ENCODE measurements at places on chromosomes 13 and 19. TPM values are rescaled to one million over a fixed set of nuclear protein-coding genes. Genes with fewer than 3 reads are reported as not detected.

Gene GPALPP1
- total RNA-seq: 17.8 TPM

Gene IZUMO1
- not detected for total RNA-seq

GRCh38 chr19:54317108-54317964, 4.4 kb upstream of the LILRA5 start:
- no peak for DNase-seq

DNA sequence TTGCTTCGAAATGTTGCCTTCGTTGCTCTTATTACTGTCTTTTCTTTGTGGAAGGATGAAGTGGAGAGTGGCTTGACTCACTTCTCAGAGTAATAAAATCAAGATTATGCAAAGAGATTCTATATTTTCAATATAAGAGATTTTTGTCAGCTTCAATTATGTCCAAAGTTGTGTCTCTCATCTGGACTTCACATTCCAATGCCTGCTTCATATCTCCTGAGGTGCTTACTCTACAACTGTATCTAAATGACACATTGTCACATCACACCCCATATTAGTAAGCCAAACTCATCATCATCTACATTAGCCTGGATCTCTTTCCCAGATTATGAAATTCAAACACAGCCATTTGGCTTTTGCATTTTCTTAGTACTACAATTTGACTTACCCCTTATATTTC, 409.4 kb downstream of the DACH1 start:
- no peak for DNase-seq

- no peak for DNase-seq
Observed at GRCh38 chr13:34577051-34577450, 365.0 kb upstream of the NBEA start.

Gene HIF3A
- total RNA-seq: not detected

Gene ZNF837
- total RNA-seq: 1.3 TPM

GRCh38 chr13:109427148-109427547, 359.2 kb downstream of the IRS2 start:
- DNase-seq: no peak

DNA sequence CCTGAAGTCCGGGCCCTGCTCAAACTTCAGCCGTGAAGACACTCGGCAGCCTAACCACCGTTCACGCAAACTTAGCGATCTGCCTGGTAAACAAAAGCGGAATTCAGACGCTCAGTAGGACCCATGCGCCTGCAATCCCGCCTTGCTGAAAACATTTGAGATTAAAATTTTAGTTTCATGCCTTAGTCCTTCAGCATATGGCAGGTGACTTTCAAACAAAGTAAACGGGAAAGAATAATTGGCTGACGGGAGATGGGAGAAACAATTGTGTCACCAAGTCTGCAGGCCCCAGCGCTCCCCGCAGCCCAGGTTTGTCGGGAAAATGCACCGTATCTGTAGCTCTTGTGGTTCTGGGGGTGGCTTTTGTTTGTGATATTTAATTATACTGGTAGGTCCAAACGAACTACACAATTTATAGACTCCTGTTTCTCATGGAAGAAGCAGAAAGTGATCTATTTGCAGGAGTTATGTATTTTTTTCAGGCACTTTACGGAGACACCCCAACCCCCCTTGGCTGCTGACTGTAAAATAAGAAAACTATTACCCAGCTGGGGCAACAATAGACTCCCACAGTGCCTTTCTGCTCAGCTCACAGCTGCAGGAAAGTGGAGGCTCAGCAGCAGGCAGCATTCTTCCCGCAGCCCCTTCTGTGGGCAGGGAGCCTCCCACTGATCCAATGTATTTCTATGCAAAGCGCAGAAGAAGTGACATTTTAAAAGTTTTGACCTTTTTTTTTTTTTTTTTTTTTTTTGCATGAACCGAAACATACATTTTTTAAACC, 94.8 kb downstream of the SOX1 start:
- no peak for DNase-seq

DNA sequence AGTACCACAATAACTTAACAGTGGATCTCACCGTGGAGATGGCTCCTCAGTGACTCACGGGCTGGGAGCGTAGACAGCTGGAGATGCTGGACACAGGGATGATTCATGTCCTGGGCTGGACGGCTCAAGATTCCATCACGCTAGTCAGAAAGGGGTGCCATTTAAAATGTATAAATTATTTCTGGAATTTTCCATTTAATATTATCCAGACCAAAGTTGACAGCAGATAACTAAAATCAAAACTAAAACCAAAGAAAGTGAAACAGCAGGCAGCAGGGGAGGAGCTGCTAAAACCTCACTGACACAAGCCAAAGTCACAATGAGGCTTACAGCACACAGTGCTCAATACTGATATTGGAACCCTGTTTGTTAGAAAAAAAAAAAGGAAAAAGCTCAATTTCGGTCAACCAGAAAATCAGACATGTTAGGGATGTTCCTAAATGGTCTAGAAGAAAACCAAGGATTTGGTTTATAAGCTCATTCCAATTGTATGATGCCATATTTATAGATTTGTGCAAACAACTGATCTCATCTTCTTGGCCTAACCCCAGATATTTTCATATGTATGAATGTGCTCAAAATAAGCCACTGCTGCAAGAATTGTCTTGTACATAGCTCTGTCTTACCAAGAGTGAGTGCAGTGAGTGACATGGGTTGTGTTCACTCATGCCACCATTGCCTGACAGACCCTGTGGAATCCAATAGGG, 111.8 kb downstream of the SACS start:
- DNase-seq: peak; percentile 52

DNA sequence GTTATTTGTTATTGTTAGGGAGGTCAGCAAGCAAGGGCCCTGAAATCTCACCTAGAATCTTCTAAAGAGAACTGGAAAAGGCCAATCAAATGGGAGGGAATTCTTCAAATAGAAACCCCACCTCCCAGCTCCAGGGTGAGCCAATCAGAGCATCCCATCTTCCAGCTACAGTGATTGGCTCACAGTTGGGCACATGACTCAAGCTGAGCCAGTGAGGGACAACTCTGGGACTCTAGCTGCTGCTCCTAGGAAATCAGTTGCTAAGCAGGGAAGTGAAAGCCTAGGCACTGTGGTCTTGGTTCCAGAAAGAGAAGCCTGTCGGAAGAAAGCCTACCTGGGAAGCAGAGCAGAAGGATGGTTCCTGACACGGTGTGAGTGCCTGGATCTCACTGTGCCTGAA, 13.4 kb downstream of the TM6SF2 start:
- DNase-seq: no peak

GRCh38 chr19:3024870-3025548, 4.1 kb downstream of the TLE2 start:
- no peak for DNase-seq

DNA sequence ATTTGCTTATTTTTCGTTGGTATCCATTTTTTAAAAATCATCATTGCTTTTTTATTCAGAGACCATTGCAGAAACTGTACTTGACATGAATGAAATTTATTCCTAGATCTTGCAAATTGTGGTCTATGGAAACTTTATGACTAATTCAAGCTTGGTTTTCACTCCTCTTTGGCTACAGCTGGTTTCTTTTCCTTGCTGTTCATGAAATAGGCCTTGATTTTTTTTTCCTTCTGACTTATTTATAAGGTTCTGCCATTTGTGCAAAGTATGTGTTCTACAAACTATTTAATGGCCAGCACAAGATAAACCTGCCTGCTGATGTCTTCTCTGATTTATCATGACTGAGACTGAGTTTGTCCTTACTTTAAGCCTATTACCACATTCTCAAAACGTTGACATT, 764.0 kb upstream of the SLITRK5 start:
- DNase-seq: no peak

Gene ZNF763
- total RNA-seq: 1.5 TPM

DNA sequence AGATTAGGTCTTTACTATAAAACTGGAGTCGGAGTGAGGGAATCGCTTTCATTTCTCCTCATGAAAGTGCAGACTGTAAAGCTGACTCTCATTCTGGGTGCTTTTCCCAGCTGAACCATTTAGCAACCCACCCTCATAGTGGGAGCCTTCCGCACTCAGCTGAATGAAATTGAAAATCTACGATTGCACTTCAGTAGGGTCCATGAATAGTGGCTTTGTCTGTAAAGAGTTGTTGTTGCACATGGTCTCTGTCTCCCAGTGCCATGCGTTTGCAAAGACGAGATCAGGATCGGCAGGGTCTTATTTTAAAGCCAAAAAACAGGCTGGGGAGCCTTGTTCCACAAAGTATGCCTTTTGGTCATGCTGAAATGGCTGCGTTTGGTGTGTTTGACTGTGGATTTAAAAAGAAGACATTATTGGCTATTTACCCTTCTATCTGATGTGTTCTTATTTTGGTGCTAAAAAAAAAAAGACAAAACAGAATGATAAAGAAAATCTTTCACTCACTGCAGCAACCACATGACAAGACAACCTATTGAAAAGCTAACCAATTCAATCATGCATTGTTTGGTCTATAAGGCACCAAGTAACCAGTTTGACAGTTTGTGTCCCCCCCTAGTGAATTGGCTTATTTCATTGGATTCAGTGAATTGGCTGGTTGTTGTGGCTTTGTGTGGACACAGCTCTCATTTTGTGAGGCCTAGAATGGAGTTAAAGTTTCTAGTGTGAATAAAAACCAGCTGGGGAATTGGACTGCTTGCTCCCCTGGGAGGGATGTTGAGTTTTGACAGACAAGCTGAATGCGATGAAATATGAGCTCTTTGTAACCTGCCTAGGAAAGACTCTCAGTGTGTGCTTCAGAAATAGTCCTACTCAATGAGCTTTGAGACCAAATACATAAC, 65.6 kb downstream of the ARHGAP35 start:
- no peak for DNase-seq

Gene KLF2
- total RNA-seq: 847 TPM

- no peak for DNase-seq
Observed at GRCh38 chr13:23146811-23147625, 33.8 kb upstream of the SGCG start.

DNA sequence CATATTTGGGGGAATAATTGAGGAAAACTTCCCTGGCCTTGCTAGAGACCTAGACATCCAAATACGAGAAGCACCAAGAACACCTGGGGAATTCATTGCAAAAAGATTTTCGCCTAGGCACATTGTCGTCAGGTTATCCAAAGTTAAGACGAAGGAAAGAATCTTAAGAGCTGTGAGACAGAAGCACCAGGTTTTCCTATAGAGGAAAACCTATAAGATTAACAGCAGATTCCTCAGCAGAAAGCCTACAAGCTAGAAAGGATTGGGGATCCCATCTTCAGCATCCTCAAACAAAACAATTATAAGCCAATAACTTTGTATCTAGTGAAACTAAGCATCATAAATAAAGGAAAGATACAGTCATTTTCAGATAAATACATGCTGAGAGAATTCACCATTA, 114.9 kb downstream of the PIBF1 start:
- no peak for DNase-seq

Measured in CD8-positive, alpha-beta T cell (primary cell).